ENCODE measurements at places on chromosomes 4 and X.

- no peak for DNase-seq
Measured at GRCh38 chr4:166044871-166045270, 171.8 kb downstream of the TLL1 start.

GRCh38 chrX:69163936-69164741 is 1.1 kb downstream of the PJA1 start:
- peak; percentile 47 for DNase-seq

GRCh38 chr4:170682558-170683294 is 593.0 kb upstream of the AADAT start:
- no peak for DNase-seq

GRCh38 chrX:125137521-125137920 is 182.2 kb upstream of the TEX13C start:
- no peak for DNase-seq

GRCh38 chrX:12245650-12246645 is 107.7 kb downstream of the FRMPD4 start:
- DNase-seq = no peak

- DNase-seq = no peak
Measured at GRCh38 chrX:21740329-21741274, 17.3 kb downstream of the SMPX start.

DNA sequence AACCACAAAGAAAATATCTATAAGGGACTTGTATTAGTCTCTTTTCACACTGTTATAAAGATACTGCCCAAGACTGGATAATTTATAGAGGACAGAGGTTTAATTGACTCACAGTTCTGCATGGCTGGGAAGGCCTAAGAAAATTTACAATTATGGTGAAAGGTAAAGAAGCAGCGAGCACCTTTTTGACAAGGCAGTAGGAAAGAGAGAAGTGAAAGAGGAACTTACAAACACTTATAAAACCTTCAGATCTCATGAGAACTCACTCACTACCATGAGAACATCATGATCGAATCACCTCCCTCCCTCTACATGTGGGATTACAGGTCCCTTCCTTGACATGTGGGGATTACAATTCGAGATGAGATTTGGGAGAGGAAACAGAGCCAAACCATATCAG is 856.0 kb downstream of the TRAM1L1 start:
- no peak for DNase-seq

- no peak for DNase-seq
Measured at GRCh38 chrX:133402042-133402453, 13.2 kb downstream of the GPC4 start.
